ENCODE measurements at places on chromosomes 4 and X.

- no peak for DNase-seq
Measured at GRCh38 chr4:76923619-76924357, 25.8 kb upstream of the SEPTIN11 start.

GRCh38 chr4:68773699-68774098, 42.1 kb upstream of the UGT2B10 start:
- no peak for DNase-seq

DNA sequence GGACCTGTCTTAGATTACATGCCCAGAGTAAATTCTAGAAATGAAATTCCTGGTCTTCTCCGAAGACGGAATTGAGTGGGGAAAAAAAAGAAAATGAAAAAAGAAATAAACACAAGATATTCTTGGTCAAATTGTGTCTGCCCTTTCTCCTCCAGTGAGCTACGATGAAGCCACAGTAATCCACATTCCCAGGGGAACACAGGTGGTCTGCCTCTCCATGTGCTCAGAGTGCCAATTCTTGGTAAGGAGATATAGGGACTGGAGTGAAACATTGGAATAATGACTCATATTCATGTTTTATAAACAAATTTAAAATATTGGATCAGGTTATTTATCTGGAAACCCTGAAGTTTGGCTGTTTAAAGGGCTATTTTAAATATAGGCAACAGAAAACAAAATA, 54.2 kb upstream of the MGST2 start:
- DNase-seq: no peak

DNA sequence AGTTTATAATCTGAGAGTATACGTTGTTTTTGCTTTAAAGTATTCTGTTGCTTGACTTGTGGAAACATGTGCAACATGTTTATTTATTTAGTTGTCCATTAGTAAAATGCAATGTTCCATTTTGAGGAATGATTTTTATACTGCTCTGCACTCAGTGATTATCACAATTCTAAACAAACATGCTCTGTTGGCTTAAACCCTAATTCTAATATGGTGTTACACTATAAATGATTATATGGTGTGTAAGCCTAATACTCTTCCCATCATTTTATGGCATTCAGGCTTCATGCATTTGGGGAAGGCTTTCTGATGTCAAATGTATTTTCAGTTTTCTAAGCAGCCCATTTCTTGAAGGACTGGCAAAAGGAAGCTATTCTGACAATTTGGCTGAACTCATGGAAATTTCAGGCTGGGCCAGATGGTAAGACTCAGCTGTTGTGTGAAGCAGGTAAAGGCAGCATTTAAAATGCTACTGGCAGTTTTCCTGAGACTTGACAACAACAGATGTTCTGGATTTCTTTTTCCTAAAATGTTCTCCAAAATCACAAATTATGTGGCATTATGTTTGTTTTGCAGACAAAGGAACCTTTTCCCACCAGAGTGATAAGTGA, 336.7 kb upstream of the GNPDA2 start:
- no peak for DNase-seq

- DNase-seq: no peak
Measured at GRCh38 chr4:27360131-27360530, 499.5 kb downstream of the STIM2 start.

DNA sequence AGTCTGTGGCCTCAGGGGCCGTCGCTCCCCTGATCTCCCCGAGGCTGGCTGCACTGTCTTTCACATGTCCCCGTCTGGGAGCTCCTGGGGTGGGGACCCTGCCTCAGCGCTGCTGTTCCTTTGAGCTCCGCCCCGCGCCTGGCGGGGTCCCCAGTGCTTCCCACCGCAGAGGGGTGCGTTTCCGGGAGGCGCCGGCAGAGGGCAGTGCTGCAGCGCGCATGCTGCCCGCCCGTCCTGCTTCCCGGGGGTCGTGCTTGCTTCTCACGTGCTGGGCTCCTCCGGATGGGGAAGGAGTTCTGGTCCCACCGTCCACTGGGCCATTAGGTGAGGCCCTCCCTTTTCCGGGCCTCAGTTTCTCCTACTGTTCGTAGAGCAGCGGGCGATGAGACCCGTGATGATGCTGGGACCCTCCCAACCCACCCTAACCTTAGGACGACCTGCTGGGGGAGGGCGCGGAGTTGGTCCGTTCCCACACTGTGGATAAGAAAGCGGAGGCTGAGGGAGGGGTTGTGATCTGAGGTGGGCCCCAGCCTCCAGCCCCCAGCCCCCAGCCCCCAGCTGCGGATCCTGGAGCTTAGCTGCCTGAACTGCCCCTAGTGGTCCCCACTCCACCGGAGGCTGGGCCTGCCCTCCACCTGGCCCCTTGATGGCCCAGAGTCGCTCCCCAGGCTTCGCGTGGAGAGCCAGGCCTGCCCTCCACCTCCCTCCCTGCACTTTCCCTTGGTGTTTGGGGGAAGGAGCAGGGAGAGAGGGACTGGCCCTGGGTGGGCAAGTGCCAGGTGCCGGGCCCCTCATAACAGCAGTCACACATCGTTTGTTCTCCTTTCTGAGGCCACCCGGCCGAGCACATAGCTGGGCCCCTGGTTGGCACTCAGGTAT, 15.3 kb downstream of the CPZ start:
- peak; percentile 15 for DNase-seq

DNA sequence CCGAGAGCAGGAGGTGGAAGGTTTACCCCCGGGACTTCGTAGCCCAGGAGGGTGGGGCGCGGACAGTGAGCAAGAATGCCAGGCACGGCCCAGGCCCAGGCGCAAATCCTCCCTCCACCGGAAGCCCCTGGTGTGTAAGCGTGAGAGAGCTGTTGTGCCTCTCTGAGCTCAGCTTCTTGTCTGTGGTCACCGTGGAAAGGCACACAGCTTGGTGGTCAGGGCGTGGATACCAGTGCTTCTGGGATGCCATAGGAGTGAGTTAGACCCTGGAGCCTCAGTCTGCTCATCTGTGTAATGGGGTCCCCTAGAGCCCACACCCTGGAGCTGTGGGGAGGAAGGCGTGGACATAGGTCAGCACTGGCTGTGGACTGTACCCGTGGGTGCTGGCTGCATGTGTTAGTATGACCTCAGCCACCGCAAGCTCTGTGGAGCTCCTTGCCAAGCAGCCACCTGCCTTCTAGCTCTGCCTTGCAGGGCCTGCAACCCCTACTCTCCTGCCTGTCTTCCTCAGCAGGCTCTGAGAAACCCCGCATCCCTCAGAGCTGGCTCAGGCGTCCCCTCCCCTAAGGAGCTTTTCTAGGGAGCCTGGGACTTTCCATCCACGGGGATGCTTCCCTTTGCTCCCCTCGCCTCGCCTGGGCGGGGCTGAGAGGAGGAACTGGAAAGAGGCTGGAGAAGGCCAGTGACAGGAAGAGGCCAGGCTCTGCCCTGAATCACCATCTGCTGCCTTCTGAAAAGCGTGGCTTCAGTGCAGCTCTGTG, 28.0 kb upstream of the AFAP1 start:
- DNase-seq: peak; percentile 8

DNA sequence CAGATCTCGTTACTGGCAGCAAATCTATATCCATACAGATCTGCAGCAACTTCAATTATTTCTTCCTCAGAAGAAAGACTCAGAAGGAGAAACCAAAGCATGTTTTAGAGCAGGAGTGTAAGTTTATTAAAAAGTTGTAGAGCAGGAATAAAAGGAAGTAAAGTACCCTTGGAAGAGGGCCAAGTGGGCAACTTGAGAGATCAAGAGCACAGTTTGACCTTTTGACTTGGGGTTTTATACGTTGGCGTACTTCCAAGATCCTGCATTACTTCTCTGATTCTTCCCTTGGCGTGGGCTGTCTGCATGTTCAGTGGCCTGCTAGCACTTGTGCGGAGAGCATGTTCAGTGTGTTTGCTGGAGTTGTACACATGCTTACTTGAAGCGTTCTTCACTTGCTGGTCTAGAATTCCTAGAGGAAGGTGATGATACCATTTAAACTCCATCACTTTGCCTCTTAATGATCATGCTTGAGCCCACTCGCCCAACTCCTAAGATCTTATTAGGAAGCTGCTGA, 1114.7 kb upstream of the PABPC4L start:
- DNase-seq: no peak

Measured in CD4-positive, alpha-beta T cell treated with Interleukin-2 at 100 ng/mL for 4 hours (primary cell).